ENCODE measurements at places on chromosomes 2 and 18.
A peak's percentile ranks its signal among the peaks of the same experiment; 100 is the strongest.

DNA sequence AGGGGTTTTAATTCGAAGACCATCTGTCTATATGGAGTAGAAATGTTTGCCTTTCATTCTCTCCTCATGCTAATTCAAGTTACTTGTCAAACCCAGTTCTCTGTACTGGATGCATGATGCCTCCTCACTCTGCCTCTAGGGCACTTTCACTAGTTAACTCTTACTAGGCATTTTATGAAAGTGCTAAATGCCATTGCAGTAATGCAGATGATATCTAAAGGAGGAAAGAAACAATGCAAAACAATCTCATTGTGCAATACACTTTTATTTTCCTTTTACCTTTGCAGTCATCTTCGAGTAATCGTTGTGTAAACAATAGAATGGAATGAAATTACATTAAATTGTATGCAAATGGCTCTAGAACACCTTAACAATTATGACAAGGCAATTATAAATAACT is 293.6 kb downstream of the STK39 start:
- no peak for DNase-seq

DNA sequence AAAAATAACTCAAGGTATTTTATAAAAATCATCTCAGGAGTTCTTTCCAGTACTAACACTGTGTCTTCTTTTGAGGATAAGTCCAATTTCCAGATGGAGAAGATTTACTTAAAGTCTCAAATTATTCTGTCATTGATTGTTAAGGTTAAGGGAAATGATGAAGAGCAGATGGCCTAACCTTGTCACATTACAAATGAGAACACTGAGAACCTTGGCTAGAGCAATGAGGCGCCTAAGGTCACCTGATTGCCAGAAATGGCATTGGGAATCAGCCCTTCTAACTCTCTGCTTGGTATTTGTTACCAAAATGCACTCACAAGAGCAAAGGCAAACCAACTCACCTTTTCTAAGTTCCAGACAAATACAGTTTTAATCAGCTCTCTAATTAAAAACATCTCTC is 835.1 kb downstream of the RNF144A start:
- DNase-seq = no peak

GRCh38 chr2:124908411-124908810 is 883.3 kb downstream of the CNTNAP5 start:
- DNase-seq = peak; percentile 1

DNA sequence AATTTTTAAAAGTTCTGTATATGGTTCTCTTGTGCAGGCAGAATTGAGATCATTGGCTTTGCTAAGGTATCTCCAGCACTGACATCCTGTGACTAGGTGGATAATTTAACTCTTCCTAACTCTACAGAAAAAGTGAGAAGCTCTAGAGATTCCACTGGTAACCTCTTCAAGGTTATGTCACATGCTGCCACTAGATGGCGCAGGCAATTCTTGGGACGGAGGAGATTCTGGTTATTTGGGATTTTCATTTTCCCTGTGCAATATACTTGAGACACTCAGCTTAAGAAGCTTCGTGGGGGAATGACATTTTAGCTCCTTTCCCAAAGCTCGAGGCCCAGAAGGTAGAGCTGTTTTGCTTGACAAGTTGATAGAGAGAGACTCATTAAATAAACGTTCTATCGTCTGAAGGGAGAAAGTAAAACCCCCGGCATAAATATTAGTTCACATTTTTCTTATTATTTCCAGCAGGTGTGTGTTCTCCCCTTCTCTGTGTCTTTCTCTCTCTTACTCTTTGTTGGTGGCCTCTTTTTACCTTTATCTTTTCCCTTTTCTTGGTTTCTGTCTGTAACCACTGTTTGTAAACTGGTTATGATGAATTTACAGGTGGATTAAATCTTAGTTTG is 26.6 kb upstream of the LANCL1 start:
- DNase-seq = peak; percentile 71

DNA sequence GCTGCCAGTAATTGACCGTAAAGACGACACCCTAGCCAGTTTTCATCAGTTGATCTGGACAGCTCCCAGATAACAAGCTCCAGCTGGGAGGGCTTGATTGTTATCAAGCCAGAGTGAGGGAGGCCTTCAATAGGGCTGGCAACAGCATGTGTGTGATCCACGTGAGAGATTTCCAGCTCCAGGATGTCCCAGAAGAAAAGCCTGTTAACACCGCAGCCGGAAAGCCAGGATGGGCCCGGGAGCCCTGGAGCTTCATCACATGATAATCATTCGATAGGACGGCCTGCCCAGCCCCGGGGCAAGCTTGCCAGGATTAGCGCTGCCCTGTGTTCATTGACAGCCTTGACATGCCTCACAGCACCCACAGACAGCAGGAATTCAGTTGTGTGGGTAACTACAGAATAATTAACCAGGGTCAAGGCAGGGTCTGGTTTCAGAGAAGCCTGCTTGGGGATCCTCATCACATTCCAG is 182.5 kb downstream of the C1D start:
- peak; percentile 28 for DNase-seq

GRCh38 chr2:101295895-101296294 is 12.6 kb downstream of the RNF149 start:
- DNase-seq = peak; percentile 71

GRCh38 chr2:173386738-173387065 is 32.0 kb downstream of the CDCA7 start:
- DNase-seq = no peak

DNA sequence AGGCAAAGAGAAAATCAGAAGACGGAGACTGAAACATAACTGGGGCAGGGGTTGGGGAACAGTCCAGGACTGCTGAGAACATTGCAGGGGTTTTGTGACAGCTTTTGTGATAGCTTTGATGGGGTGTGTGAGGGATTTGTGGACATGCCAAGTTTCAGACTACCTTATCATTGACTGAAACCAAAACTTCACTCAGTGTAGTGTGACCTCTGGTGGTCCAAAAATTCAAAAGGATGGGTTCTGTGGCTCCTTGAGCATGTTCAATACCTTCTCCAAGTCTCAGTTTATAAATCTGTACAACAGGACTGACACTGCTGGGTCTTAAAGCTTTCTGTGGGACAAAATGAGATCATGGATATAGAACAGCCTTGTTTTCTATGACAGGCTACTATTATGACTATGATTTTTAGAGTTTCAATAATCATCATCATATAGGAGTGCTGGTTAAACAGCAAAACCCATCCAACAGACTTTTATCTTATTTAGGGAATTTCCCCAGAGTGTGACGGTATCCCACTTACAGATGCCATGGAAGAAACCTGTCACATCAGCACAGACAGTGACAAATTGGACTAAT is 259.2 kb upstream of the SLC14A2 start:
- DNase-seq = no peak

DNA sequence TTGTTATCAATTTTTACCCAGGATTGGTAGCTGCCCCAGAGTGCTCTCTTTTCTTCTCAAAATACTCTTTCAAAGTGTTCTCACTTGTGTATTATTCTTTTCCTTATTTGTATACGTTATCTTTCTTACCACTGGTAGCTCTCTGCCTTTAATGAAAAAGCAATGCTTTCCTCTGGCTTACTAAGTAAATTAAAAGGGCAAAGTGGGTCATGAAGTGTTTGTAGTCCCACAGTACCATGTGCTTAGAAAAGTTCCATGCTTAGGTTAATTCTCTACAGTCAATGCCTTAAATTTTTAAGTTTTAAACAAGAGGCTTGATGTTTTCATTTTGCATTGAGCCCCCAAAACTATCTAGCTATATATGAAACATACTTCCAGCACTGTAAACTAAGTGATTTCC is 300.2 kb downstream of the ASXL3 start:
- DNase-seq = no peak

DNA sequence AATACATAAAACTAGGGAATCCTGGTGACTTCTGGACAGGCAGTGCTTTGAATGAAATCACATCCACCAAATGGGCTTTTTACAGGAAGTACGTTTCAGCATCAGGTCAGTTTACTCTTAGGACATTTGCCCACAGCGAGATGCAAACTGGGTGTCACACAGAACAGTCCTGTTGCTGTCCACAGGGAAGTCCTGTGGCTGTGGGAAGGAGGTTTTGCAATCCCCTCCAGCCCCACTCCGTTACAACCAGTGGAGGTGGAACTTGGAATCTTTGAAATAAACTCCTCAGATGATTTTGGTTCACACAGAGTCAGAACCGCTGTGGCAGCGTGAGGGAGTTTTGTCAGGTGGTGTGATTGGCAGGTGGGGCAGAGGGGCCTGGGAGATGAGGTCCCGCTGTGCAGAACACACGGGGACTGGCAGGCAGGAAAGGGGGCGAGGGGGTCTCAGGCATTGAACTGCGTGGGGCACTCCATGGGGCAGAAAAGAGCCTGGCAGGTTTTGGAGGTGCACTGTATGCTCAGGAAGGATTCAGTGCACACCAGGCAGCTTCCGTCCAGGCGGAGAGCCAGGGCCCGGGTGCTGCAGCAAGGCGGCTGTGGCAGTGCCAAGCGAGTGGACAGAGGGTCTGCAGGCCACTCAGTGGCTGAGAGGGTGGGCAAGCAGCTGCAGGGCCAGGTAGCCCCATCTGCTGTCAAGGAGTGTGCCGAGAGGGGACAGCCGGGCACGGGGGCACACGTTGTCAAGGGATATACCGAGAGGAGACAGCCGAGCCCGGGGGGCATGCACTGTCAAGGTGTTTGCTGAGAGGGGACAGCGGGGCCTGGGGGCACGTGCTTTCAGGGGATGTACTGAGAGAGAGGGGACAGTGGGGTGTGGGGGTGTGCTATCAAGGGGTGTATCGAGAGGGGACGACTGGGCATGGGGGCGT is 148.7 kb downstream of the LDLRAD4 start:
- no peak for DNase-seq

GRCh38 chr2:60527762-60528161 is 25.7 kb downstream of the BCL11A start:
- DNase-seq = no peak

GRCh38 chr2:65081232-65081685 is 25.0 kb downstream of the CEP68 start:
- DNase-seq = peak; percentile 20

- DNase-seq = no peak
Measured at GRCh38 chr2:55134316-55134706, 84.1 kb upstream of the RTN4 start.

GRCh38 chr2:30611583-30611982 is 164.5 kb downstream of the LCLAT1 start:
- DNase-seq = no peak

DNA sequence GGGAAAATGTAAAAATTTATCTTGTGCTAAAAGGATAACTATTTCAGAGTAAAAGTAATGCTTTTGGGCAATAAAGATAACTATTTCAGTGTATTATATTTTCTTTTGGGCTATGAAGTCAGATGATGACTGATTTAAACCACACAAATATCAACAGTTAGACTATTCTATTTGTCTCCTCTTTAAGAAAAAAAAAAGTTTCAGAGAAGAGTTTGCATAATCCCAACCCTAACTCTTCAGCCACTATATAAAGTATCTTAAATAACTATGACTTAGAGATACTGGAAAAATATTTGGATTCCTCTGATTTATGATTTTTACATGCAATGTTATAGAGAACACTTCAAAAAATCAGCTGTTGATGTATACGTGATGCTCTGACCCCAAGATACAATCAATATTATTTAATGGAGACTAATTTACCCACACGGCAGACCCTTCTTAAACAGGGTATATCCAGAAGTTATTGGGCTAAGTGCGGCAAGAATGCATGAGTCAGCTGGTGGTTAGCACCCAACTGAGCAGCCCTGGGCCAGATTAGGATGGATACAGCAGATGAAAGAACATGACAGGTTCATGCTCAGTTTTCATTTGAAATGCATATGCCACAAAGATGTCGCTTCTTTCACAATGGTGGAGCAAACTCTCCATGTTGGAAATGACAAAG is 279.0 kb downstream of the AFF3 start:
- peak; percentile 77 for DNase-seq

DNA sequence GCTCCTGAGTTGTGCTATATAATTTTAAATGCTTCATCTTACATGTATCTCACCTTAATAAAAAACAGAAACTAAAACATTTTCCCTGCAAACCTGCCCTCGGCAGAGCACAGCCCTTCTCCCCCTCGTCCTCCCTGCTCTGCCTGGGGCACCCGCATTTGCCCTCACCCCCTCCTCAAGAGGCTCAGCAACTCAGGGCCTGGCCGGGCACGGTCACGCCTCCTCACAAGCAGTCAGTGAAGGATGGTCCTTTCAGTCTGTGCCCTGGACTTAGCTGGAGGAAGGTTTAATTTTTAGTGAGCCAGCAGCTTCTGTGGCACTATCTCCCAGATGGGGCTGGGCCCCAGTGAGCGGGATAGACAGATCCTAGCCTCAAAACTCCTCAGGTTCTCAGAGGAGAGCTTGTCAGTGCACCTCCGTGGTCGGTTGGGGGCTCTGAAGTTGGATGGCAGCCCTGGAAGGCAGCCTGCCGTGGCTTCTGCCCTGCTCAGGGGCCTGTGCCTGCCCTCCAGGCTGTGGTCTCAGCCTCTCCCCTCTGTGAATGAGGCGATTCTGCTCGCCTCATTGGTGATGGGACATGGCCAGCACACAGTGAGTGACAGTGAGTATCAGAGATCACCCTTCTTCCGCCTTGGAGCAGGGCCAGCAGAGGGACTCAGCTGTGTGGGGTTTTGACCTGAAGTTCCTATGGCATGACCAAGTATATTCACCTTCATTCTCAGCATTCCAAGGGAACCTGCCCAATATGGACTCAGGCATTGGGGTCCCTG is 56.3 kb upstream of the AFF3 start:
- DNase-seq = no peak

- DNase-seq = no peak
Measured at GRCh38 chr18:59323931-59324622, 5.6 kb upstream of the CPLX4 start.

Data from choroid plexus epithelial cell (primary cell).